ENCODE measurements at places on chromosomes 7 and 10.

GRCh38 chr7:151411551-151411950 is 1.7 kb upstream of the WDR86 start:
- no peak for DNase-seq

GRCh38 chr7:8089036-8089780 is 120.6 kb downstream of the GLCCI1 start:
- no peak for DNase-seq

GRCh38 chr7:41735206-41735605 is 32.3 kb upstream of the INHBA start:
- no peak for DNase-seq

GRCh38 chr7:100485471-100485876 is 1.7 kb downstream of the NYAP1 start:
- DNase-seq: no peak

DNA sequence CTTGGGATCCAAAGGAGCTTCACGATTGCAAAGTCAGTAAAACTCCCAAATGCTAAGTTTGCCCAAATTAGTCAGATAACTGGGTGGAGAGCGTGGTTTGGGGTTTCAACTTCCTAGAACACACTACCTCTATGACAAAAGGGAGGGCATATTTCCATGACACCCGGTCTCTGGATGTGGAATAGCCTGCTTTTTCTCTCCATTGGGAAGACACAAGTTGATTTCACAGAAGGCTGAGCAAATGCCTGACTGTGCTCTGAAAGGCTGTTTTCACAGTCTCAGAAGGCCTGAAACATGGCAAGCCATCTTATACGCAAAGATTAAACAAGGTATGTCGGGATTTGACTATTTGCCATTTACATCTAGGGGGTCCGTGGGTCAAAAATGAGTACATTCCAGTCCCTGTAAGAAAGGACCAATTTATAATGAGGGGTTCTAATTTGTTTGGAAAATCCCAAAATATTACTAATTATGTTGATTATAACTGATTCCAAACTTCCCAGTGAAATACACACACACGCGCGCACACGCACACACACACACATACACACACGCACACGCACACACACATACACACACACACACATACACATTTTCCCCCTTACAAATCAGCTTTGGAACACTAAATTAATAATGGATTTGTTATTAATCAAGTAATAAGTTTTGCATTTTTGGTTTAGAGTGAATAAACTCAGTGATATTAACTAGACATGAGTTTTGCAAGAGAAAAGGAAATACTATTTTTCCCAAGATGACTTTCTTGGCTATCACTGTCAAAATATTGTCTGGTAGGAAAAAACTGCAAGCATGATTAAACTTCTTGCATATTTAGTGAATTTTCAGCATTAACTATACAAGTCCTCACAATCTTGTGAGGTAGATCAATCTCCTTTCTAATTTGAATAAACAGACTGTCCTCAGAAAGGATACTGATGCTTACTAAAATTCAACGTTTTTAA is 105.0 kb downstream of the PRTFDC1 start:
- no peak for DNase-seq

GRCh38 chr7:27424231-27424630 is 181.6 kb downstream of the EVX1 start:
- DNase-seq: no peak

GRCh38 chr7:143728333-143728862 is 29.1 kb downstream of the CTAGE6 start:
- no peak for DNase-seq

- DNase-seq: no peak
These were observed 62.1 kb downstream of the MET start for GRCh38 chr7:116733924-116734580.
